ENCODE measurements at places on chromosomes 3 and 15.

- DNase-seq: no peak
Observed at GRCh38 chr3:150371741-150372254, 36.3 kb upstream of the TSC22D2 start.

- no peak for DNase-seq
Observed at GRCh38 chr15:100959066-100960050, 40.2 kb downstream of the LRRK1 start.

- no peak for DNase-seq
Observed at GRCh38 chr3:264394-265156, 68.0 kb downstream of the CHL1 start.

GRCh38 chr15:47565949-47566348 lies 151.4 kb upstream of the SEMA6D start:
- DNase-seq: no peak

DNA sequence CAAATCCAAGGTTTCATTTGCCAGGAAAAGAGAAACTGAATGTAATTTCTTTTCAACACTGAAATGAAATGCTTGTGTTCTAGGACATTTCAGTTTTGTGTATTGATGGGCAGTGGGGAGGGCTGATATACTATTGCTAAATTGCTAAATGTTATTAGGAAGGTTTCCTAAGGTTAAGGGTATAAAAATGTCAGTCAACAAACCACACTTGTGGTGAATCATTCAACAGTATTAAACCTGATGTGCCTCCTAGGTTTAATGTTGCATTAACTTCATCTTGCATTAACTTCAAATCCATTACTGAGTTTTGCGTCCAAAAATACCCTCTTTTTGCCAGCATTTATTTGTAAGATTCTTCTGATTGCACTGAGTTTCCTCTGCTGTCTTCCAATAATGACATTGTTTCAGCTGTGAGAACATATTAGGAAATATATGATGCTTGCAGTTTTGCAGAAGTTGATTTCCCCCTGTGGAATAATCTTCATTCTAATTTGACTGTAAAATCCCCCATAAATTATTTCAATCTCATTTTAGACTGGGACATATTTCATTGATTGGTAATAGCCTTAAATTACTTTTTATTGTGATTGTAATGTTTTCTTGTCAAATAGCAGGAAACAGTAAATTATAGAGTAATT lies 758.3 kb downstream of the GBE1 start:
- DNase-seq: no peak

GRCh38 chr3:48935530-48935929 lies 16.9 kb downstream of the ARIH2 start:
- DNase-seq: no peak

GRCh38 chr15:57857871-57858270 lies 151.4 kb downstream of the POLR2M start:
- DNase-seq: no peak
